ENCODE measurements at places on chromosomes 2 and 18.

DNA sequence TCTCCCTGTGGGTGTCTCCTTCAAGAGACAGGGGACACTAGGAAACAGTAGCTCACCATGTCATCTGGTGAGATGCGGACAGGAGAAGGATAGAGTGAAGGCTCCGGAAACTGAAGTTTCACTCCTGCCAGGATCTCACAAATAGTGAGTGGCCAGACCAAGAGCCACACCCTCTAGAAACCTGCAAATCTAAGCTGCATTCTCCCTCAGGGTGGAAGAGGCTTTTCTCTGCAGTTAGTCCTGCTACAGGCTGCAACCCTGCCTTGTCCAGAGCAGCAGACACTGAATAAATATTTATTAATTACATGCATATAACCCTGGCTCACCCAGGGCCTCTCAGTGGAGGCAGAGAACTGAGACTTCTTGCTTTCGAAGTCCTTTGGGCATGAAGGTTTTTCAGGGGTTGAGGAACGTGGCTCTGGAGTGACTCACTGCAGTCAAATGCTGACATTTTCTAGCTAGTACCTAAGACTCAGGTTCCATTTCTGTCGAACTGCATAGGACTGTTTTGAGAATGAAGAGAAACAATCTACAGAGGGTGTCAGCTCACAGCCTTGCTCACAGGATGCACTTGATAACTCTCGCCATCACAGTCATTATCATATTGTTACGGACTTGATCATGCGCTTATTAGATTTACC lies 87.3 kb downstream of the ACTR2 start:
- no peak for DNase-seq

GRCh38 chr18:76923485-76924085 lies 101.2 kb downstream of the ZNF236 start:
- no peak for DNase-seq

DNA sequence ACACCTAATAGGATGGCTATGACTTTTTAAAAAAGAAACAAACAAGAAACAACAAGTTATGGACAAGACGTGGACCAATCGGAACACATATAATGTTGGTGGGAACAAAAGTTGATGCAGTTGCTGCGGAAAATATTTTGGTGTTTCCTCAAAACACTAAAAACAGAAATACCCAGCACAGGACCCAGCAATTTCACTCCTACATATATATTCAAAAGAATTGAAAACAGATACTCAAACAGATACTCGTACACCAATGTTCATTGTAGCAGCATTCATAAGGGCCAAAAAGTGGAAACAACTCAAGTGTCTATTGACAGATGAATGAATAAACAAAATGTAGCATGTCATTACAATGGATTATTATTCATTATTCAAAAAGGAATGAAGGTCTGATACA lies 12.1 kb downstream of the CCDC141 start:
- DNase-seq = no peak

DNA sequence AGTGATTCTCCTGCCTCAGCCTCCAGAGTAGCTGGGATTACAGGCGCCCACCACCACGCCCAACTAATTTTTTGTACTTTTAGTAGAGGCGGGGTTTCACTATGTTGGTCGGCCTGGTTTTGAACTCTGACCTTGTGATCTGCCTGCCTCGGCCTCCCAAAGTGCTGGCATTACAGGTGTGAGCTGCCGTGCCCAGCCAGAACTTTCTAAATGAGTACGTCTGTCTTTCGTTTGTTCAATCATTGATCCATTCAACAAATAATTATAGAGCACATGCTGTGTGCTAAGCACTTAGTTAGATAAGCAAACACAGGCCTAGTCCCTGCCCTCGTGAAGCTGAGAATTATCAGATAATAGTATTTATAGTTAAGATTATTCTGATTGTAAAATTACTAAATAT lies 56.5 kb downstream of the TTC39C start:
- no peak for DNase-seq

DNA sequence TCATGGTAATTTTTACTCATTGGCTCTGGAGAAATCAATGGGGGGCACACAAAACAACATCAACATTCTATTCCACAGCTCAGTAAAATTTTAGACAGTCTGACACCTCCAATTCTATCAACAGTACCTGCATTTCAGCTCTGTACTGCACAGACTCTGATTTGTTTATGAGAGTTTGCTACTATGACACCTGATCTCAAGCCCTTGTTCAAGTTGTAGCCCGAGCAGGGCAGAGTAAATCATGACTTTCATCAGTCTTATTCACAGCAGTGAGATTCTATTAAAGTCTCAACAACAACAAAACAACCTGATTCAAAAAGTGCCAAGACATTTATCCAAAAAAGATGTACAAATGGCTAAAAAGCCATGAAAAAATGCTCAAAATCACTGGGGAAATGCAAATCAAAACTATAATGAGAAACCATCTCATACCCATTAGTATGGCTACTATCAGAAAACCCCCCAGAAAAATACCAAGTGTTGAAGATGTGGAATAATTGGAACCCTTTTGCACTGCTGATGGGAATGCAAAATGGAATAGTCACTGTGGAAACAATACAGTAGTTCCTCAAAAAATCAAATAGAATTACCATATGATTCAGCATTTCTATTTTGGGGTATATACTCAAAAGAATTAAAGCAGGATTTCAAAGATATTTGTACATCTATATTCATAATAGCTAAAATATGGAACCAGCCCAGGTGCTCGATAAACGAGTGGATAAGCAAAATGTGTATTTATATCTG lies 71.7 kb upstream of the RBMS1 start:
- DNase-seq = no peak
